ENCODE measurements at places on chromosomes 5 and 9.

DNA sequence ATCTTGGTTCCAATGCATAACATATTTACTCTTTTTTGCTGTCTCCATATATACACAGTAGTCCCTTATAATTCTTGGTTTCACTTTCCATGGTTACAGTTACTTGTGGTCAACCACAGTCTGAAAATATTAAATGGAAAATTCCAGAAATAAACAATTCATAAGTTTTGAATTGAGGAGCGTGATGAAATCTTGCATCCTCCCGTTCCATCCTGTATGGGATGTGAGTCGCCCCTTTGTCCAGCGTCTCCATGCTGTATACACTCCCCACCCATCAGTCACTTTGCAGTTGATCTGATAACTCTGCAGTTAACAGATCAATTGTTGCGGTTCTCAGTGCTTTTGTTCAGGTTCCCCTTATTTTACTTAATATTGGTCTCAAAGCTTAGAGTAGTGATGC lies 11.5 kb upstream of the FAF2 start:
- DNase-seq: no peak

GRCh38 chr9:103798620-103799019 lies 295.5 kb upstream of the SMC2 start:
- DNase-seq: no peak

DNA sequence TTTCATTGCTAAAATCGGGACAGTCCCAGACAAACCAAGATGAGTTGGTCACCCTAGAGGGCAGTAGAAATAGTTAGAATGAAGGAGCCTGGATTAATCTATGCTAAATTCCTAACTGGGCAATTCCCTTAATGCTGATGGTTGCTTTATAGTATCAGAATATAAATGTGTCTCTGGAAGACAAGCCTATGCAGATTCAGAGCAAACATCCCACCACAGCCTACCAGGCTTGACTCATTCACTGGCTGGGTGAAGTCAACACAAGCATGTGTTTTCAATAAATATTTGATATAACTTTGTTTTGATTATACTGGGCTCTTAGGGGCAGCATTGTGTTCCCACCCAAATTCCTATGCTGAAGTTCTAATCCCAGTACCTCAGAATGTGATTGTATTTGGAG lies 79.3 kb downstream of the RMI1 start:
- DNase-seq: no peak

DNA sequence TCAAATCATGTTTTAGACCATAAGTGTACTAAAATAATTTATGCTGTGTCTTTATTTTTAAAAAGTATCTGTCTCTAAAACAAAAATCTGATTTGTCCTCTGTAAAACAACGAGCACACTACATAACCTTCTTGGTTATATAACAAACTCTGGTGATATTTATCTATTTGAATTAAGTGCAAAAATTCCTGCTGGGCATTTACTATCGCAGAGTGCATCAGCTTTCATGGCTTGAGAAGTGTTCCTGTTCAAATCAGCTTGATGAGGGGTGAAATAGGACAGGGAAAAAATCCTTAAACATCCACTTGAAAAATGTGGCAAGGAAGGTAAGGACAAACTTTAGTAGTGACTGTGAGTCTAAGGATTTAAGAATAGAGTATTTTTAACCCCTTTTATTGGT lies 65.3 kb downstream of the PRR16 start:
- DNase-seq: no peak

DNA sequence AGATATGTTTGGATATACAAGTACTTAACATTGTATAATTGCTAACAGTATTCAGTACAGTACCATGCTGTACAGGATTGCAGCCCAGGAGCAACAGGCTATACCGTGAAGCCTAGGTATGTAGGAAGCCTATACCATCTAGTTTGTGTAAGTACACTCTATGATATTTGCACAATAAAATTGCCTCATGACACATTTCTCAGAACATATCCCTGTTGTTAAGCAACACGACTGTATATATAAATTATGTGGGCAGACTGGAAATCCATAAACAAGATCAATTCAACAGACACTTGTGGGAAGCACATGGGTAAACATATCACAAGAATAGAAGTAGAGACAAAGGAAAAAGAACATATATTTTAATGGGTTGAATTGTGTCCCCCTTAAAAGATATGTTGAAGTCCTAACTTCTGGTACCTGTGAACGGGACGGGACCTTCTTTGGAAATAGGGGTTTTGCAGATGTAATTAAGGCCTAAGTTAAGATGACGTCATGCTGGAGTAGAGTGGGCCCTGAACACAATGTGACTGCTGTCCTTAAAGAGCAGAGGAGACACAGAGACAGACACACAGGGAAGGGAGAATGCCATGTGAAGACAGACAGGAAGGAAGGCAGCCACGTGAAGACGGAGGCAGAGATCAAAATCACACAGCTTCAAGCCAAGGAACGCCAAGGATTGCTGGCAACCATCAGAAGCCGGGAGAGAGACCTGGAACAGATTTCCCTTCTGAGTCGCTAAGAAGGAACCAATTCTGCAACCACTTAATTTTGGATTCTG lies 76.3 kb downstream of the SCAI start:
- DNase-seq: no peak

GRCh38 chr5:67530609-67531255 lies 334.1 kb upstream of the CD180 start:
- DNase-seq: no peak

GRCh38 chr5:42984307-42984706 lies 55.8 kb downstream of the ANXA2R start:
- no peak for DNase-seq

DNA sequence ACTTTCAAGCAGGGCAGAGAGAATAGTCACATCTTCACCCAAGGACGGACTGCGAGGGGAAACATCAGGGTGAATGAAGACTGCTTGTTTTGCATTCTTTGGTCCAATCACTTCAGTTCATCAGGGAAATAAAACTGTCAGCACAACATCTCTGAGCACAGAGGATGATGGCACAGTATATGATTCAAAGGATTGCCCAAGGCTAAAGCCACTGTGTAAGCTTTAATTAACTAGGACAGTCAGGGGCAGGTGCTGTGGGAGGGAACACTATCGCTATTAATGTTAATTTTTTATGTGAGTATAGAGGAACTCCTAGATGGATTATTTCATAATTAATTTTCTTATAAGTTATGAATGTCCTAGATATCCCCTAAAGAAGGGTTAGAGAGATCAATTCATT lies 112.1 kb downstream of the BASP1 start:
- no peak for DNase-seq

All from activated CD4-positive, CD25-positive, alpha-beta regulatory T cell (primary cell).